ENCODE measurements at places on chromosomes 12 and 14. TPM values are rescaled to one million over a fixed set of nuclear protein-coding genes. Genes with fewer than 3 reads are reported as not detected.

GRCh38 chr12:11885261-11886038, 185.3 kb upstream of the BCL2L14 start:
- DNase-seq = no peak
- H3K27me3 ChIP-seq = no peaks in the 10 kb centered on the region
- no peak overlapping the region for H3K27ac ChIP-seq
- no peak overlapping the region for H3K4me3 ChIP-seq

DNA sequence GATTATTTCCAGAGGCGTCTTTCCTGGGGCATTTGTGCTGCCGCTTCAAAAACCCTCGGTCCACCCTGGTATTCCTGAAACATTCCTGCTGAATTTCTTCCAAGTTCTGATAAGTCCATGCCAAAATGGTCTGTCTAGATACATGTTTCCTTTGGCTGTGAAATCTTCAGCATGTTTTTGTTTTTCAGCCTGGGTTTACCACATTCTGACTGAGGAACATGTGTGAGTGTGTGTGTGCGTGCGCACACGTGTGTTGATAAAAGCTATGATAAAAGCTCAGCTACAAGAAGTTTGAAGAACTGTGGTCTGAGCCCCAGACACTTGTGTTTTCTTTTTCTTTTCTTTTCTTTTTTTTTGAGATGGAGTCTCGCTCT, 22.4 kb downstream of the ANKRD9 start:
- no peak overlapping the region for H3K27ac ChIP-seq
- no peak for DNase-seq
- H3K4me1 ChIP-seq = no peaks in the 10 kb centered on the region
- no peaks in the 10 kb centered on the region for H3K36me3 ChIP-seq
- no peaks in the 10 kb centered on the region for H3K27me3 ChIP-seq

DNA sequence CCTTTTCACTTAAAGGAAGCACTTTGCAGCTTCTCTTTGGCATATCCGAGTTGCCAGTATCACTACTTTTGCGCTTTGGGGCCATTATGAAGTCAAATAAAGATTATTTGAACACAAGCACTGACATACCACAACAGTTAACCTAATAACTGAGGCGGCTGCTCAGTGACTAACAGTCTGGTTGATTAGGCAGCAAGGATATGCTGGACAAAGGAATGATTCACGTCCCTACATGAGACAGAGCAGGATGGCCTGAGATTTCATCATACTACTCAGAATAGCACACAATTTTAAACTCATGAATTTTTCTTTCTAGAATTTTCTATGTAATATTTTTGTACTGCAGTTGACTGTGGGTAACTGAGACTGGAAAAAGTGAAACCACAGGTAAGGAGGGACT, 56.9 kb upstream of the E2F7 start:
- DNase-seq = no peak
- H3K27ac ChIP-seq = no peak overlapping the region
- no peaks in the 10 kb centered on the region for H3K4me1 ChIP-seq
- H3K4me3 ChIP-seq = no peak overlapping the region
- H3K27me3 ChIP-seq = no peaks in the 10 kb centered on the region

DNA sequence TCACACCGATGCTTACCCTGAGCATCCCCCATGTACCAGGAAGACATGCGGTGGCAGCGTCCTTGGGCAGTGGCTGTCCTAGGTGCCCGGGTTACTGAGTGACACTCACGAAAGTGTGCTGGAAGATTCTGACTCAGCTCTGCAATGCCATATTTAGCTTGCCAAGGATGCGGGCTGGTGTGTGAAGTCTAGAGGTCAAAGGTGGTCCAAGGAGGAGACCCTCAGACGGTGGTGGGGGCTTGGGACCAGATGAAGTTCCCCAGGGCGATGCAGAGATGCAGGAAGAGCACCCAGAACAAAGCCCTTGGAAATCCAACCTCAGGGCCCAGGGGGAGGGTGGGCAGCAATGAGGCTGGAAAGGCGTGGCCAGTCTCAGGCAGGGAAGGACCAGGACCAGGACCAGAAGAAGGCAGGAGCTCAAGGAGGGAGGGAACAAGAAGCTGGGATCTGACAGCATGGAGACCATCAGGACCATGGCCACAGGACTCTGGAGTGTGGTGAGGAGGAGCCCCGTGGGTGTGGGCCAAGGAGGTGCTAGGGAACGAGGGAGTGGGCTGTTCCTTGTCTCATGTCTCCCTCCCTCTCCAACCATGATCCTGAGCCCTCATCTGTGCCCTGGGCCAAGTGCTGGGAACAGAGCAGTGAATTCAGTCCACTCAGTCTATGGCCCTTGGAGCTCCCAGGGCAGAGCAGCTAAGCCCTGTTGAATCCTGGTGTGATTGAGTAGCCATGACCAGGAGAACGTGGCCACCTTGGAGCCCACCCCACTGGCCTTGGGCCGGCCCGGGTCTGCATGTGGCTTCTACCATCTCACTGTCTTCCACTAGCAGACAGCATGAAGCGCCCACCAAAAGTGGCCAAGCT, 310.1 kb upstream of the DIO3 start:
- no peak for DNase-seq
- no peaks in the 10 kb centered on the region for H3K4me1 ChIP-seq

DNA sequence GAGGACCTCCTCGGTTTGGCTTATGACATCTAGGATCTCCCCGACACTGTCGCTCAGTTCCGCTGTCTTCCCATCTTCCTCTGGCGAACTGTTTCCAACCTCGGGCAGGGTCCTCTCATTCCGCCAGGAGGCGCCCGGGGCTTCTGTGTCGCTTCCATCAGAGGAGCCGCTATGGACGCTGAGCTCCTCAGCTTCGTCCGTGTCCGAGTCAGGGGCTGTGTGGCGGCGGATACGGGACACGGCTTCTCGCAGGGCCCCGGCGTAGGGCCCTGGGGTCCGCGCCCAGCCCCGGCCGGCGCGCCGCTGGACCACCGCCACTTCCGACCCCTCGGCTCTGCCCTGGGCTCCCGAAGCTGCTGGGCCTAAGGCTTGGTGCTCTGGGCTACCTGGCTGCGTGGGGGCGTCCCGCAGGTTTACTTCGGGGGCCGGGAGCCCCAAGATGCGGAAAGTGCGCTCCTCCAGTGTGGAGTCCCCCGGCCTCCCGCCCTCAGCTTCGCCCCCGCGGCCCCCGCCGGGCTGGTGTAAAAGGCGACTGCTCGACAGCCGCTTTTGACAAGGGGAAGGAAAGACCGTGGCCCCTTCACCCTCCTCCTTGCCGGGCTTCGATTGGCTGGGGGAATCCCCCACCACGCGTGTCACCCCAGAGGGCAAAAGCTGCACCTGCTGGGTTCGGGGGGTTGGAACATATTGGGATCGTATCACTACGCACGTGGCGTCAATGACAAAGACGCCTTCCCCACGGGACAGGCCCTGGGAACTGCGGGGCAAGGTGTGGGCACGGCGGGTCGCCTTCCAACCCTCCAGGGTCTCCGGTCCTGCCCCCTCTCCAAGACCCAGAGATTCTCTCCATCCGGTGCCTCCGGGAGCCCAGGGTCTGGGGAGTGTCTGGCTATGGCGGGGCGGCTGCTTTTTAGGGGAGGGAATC, 2.1 kb downstream of the DDN start:
- peak overlapping the region; percentile 35 for H3K4me3 ChIP-seq
- no peaks in the 10 kb centered on the region for H3K27me3 ChIP-seq
- DNase-seq = peak; percentile 84
- peaks cover 37% of the 10 kb centered on the region for H3K4me1 ChIP-seq
- no peaks in the 10 kb centered on the region for H3K36me3 ChIP-seq
- H3K27ac ChIP-seq = no peak overlapping the region

- peak overlapping the region; percentile 77 for H3K27ac ChIP-seq
- no peaks in the 10 kb centered on the region for H3K27me3 ChIP-seq
- H3K4me3 ChIP-seq = no peak overlapping the region
- no peaks in the 10 kb centered on the region for H3K36me3 ChIP-seq
- DNase-seq = peak; percentile 74
These were observed 7.5 kb upstream of the SYNE3 start for GRCh38 chr14:95523815-95524448.

- H3K36me3 ChIP-seq = peaks cover 8% of the 10 kb centered on the region
- no peak overlapping the region for H3K27ac ChIP-seq
- DNase-seq = no peak
- H3K4me3 ChIP-seq = no peak overlapping the region
- H3K4me1 ChIP-seq = no peaks in the 10 kb centered on the region
These were observed 26.4 kb downstream of the DEGS2 start for GRCh38 chr14:100132903-100133510.

DNA sequence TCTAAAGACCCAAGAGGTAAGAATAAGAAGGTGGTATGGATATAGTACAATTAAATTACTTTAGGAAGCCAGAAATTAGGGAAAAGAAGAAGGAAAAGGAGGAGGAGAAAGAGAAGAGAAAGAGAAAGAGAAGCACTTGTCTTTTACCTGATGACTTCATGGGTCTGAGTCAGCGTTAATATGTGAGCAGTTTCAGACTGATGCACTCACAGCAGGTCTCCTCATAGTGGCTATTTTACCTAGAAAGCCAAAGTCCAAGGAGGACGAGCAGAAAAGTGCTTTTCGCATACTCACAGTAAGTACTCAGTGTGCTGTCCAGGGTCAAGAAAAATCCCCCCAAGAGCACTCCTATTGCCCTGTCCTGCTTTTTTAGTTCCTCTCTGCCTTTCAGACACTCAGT, 222.1 kb downstream of the C12orf42 start:
- H3K4me3 ChIP-seq = no peak overlapping the region
- no peaks in the 10 kb centered on the region for H3K4me1 ChIP-seq
- no peak overlapping the region for H3K27ac ChIP-seq
- no peaks in the 10 kb centered on the region for H3K27me3 ChIP-seq
- H3K36me3 ChIP-seq = no peaks in the 10 kb centered on the region

DNA sequence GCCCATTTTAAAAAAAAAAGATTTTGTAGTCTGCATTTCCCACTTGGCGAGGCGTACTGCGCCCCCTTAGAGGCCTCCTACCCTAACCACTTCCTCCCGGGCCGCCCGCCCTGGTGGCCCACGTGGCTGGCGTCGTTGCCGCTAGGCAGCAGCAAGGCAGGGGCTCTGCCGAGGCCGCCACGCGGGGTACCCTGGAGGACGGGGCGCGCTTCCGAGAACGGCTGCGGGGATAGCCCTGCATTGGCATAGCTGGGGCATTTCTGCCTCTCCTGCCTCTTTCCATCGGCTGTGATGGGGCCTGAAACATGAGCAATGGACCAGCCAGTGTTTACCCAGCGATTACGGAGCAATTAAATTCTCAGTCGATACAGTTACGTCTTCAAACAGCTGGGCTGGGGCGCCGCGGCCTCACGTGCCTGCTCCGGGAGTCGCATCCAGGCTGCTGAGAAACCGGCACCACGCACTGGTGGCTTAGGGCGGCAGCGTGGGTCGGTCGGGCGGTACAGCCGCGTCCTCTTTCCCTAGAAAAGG, 38.0 kb downstream of the IQSEC3 start:
- H3K4me1 ChIP-seq = no peaks in the 10 kb centered on the region
- no peaks in the 10 kb centered on the region for H3K36me3 ChIP-seq
- H3K4me3 ChIP-seq = no peak overlapping the region
- H3K27ac ChIP-seq = no peak overlapping the region
- H3K27me3 ChIP-seq = no peaks in the 10 kb centered on the region

DNA sequence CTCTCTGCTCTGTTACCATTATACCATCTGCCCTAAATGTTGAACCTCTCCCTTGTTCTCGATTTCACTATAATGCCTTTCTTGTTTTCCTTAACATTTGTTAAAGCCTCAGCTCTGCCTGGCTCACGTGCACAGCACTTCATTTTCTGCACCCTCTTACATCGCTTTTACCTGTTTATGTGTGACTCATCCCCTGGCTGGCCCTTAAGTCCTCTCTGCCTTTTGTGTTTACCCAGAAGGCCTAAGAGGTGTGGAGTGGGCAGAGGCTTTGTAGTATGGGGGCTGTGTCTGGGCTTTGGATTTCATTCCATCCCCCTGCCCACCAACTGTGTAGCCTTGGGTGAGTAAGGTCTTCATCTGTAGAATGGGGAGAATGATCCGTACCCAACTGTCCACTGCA, 36.5 kb downstream of the UBE3B start:
- no peak overlapping the region for H3K27ac ChIP-seq
- H3K36me3 ChIP-seq = peaks cover 11% of the 10 kb centered on the region
- no peak for DNase-seq
- no peaks in the 10 kb centered on the region for H3K27me3 ChIP-seq

- no peak overlapping the region for H3K27ac ChIP-seq
- H3K27me3 ChIP-seq = no peaks in the 10 kb centered on the region
- no peaks in the 10 kb centered on the region for H3K4me1 ChIP-seq
- no peak for DNase-seq
- H3K4me3 ChIP-seq = no peak overlapping the region
These were observed 186.6 kb downstream of the CACNA1C start for GRCh38 chr12:2239381-2239871.

GRCh38 chr12:71686658-71687025, 760 bp downstream of the TMEM19 start:
- H3K4me3 ChIP-seq = peak overlapping the region; percentile 86
- no peaks in the 10 kb centered on the region for H3K27me3 ChIP-seq
- H3K4me1 ChIP-seq = peaks cover 11% of the 10 kb centered on the region
- no peaks in the 10 kb centered on the region for H3K36me3 ChIP-seq
- peak overlapping the region; percentile 83 for H3K27ac ChIP-seq
- DNase-seq = no peak

- H3K27ac ChIP-seq = no peak overlapping the region
- H3K36me3 ChIP-seq = no peaks in the 10 kb centered on the region
- no peaks in the 10 kb centered on the region for H3K27me3 ChIP-seq
These were observed 23.0 kb upstream of the ACTN1 start for GRCh38 chr14:69002069-69002468.

The CIROP gene
- total RNA-seq = not detected

The RERGL gene
- total RNA-seq = 0.56 TPM

The C2CD5 gene
- 12.5 TPM for total RNA-seq

The IGF1 gene
- 67.9 TPM for total RNA-seq

The PPP1R36 gene
- not detected for total RNA-seq

The INHBC gene
- 73.1 TPM for total RNA-seq

The SMCO3 gene
- total RNA-seq = not detected
